Stimulated activated CD8-positive, alpha-beta memory T cell treated with anti-CD3 and anti-CD28 coated beads, Interleukin-4, amount 100 ng/mL, for 48 hours (primary cell): ENCODE measurements at places on chromosomes 7 and 10.

DNA sequence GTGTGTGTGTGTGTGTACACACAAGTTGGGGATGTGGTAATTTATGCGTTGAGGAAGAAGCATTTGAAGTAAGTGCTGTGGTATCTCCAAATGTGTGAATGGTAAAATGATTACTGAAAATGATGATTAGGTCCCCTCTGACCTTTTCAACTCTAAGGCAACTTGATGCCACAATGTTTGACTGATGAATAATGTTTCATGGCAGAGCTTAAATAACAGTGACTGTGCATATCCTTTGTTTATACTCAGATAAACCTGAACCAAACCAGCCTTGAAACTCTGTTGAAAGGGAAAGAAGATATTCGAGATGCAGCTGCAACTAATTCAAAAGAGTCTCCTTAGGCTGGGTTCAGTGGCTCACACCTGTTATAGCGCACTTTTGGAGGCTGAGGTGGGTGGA lies 64.8 kb upstream of the YAE1 start:
- DNase-seq = no peak

DNA sequence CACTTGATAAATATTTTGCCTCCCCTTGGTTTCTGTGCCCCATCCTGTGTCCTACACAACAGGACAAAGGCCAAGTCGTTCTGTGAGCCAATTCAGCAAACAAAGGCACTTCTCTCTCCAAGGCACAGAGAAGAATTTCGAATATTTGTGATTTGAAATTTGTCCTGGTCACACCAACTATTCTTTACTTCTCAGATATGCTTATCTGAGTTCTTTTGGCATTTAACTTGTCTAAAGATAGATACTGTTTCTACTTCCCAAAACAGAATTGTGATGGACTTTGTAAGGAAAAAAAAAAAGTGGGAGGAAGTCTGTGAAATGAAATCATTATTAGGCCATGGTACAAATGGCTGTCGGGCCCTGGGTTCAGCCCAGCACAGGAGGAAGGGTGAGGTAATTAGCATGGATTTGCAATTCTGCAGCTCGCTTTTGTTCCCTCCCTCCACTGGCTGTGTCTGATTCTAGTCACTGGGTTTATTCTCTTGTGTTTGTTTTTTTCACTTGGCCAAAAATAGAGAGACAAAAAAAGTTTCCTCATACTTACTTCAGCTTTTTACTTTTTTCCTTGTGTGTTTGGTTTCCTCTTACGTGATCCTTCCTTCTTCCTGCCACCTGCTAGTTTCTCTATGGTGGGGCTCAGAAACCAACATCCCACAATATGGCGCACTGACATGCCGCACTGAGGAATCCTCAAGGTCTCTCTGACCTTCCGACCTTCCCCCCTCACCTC lies 108.2 kb upstream of the MKLN1 start:
- DNase-seq = no peak

- DNase-seq = no peak
Observed at GRCh38 chr10:65416094-65416493, 1509.7 kb upstream of the LRRTM3 start.

GRCh38 chr10:69446650-69447151 lies 4.6 kb upstream of the TSPAN15 start:
- DNase-seq = no peak

DNA sequence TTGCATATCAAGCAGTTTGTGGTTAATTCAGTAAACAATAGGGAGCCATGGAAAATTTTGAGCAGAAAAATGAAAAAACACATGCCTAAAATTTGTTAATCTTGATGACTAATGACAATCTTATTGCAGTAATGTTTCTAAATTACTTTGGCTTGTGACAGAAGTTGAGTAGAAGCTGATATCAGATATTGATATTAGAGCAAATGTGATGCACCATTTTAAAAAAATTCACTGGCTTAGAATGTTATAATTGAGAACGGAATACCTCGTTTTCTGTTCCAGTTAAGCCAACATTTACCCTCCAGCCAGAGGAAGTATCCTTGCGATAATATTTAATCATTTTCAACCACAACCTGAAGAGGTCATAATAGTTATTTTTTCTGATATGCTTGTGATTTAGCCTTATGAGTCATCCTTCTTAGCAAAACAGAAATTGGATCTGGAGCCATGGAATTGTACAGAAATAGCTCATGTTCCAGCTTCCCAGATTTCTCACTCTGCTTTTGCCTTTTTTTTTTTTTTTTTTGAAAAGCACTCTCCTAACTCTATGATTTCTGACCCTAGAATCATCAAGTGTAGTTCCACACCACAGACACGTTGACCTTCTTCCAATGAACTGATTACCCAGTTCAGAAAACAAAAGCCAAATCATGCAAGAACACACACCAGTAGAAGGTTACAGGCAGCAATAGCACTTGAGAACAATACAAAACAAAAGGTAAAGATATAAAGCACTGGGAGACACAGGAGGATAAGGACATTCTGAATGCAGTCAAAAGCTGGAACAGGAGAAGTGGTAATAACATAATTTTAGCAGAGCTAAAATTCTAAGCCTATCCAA lies 96.8 kb upstream of the PHYHIPL start:
- no peak for DNase-seq

GRCh38 chr7:36726311-36726710 lies 2.0 kb upstream of the AOAH start:
- DNase-seq = peak; percentile 58
